ENCODE measurements at places on chromosomes 5 and 9.

DNA sequence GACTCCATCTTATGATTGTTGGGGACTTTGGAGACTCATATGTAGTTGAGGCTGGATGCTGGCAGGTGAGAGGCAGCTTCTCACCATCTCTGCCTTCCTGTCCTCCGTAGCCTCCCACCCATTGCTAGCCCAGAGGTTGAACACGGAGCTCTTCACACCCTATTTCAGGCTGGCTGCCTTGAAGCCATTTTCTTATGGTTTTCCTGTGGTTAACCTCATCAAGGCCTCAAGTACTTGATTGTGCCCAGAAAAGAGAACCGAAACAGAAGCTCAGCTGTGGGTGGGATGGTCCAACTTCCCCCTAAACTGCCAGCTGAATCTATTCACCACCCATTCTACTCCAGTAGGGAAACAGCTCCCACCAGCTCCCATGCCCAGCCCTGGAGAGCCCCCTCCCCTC, 102.9 kb downstream of the LIFR start:
- DNase-seq: no peak

DNA sequence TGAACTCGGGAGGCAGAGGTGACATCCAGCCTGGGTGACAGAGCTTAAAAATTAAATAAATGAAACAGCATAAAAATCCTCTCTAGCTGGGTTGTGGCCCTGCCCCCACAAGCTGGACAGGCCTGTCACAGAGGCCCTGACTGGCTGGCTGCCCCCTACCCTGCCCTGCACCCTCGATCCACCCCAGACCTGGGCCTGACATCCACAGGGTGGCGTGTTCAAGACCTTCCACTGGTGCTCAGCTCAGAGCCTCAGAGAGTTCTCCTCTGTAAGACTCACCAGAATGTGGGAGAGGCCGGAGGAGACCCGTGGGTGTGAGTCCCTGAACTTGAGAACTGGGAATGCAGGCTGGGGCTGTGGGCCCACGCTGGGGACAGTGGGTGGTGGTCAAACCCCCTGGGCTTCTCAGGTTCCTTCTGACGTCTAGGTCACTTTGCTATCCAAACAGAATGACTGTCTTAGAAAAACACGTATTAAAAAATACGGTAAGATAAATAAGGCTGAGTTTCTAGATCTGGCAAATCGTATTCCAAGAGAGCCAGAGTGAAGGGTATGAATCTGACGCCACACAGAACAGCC, 9.7 kb upstream of the WDR38 start:
- no peak for DNase-seq

- peak; percentile 44 for DNase-seq
Measured at GRCh38 chr5:149796030-149796429, 65.9 kb downstream of the PPARGC1B start.

DNA sequence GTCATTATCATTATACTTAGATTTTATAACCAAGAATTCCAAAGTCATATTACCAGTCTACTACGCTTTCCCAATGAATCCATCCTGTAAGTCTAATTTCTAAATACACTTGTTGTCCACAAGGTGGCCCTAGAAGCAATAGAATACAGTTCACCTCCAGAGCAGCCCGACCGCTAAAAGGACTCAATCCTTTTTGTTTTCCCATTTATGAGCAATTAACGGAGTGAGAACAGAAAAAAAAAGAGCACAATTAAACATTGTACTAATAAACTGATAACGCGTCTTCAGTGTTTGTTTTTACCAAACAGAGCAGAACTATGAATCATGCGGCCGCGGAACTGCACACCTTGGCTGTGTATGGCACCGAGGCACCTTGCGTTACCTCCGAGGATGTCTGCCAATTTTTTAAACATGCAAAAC, 160.7 kb upstream of the DAPK1 start:
- peak; percentile 34 for DNase-seq

DNA sequence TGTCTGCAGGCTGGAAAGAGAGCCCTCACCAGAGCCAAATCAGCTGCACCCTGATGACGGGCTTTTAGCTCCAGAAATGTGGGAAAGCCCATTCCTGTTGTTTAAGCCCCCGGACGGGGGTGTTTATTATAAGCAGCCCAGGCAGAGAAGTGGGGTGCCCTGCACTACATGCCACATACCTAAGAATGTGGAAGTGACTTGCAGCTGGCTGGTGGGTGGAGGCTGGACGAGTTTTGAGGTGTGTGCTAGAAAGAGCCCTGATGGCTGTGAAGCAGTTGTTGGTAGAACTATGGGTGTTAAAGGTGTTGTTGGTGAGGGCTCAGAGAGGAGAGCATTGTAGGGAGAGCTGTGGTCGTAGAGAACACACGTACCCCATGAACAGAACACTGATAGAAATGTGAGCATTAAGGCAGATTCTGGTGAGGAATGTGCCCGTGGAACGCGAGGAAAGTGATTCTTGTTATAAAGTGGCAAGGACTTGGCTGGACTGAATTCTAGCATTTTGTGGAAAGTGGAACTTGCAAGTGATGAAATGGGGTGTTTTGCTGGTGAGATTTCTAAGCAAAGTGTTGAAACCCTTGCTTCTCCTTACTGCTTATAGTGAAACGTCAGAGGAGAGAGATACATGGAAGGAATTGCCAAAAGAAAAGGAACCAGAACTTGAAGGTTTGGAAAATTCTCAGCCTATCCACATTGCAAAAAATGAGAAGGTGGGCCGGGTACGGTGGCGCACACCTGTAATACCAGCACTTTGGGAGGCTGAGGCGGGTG, 38.9 kb downstream of the AHRR start:
- no peak for DNase-seq

GRCh38 chr9:112747094-112747493, 3.5 kb upstream of the SNX30 start:
- DNase-seq: no peak

GRCh38 chr5:83097689-83098231, 20.4 kb downstream of the XRCC4 start:
- no peak for DNase-seq

GRCh38 chr9:137256856-137257255, 1.7 kb downstream of the NELFB start:
- DNase-seq: no peak

DNA sequence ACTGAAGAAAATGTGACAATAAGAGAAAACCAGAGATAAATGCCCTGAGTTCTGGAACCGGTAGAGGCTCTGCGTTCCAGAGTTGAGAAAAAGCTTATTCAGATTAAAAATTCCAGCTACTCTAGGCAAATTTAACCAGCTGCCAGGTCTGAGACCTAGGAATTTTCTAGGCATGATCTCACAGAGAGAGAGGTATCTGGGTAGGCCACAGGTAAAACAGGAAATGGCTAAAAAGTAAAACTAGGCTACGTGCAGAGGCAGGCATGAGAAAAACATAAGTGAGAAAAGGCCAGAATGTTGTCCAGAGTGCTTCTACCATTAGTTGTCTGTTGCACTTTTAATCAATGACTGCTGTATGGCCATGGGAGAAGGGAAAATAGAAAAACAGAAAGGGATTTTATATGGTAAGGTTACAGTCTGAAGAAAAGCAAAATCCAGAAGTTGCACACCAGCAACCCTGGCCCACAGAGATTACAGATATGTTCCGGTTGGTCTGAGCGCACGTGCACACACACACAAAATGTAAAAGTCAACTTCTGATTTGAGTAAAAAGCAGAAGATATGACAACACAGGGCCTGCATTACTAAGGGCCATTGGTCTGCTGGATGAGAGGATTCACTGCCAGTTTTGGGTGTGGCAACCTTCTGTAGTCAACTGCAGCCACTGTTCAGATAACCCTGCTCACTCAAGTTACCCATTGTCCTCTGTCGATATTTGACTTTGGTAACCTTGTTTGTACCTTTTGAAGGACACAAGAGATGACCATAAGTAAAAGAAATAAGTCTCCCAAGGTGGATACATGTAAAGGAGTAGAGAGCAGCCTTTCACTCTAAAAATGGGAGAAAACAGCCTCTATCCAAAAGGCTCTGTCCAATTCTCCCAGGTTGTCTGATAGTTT, 266.0 kb downstream of the DTWD2 start:
- no peak for DNase-seq

- no peak for DNase-seq
Measured at GRCh38 chr9:20962536-20963225, 68.8 kb downstream of the HACD4 start.

DNA sequence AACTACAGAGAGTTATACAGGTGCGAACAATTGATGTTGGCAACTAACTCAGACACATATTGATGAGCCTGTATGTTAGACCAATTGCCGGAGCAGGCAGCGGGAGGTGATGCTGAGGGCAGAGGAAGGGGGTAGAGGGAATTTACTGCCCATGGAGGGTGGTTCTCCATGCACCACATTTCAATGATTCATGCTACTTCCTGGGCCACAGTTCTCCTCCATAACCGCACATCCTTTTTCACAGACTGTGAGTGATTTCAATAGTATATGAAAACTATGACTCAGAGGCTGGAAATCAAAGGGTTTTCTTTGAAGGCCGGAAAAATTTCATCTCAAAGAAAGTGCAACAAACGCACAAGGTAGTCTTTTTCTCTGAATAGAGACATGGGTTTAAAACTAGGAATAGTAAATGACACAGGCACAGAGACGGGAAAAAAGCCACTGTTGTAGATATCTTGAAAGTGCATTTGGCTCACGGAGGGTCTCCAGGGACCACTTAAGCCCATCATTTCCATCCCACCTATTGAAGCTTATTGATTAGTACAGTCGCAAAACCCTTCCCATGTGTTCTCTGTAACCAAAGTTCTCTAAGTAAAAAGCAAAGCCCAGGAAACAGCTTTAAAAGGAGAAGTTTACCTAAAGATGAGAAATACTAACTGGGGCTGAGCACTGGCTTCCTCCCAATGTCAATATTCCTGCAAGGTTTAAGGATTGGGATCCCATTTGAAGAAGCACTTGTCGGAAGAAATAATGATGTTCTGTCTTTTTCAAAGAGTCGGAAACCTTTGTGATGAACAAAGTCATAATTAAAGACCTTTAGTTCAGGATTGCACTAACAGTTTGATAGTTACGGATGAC, 28.0 kb upstream of the ADAM19 start:
- peak; percentile 69 for DNase-seq

DNA sequence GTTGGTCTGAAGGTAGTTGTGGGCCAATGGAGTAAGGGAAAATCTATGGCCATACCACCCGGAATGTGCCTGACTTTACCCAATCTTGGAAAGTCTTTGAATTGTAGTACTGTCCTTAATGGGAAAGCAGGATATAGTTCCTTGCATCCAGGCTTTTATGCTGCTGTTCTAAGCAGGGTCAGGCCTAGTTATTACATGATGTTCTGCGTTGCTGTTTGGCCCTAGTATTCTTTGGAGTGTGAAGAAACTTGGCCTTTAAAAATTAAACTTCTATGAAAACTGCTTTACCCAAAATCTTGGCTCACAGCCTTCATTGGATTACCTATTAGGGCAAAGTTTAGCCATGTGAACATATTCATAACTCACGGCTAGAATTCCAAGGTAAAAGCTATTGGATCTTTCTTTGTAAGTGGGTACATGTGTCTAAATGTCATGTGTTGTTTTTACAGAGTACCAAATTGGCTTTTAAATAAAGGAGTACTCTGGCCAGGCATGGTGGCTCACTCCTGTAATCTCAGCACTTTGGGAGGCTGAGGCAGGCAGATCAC, 211.1 kb downstream of the DTWD2 start:
- no peak for DNase-seq

DNA sequence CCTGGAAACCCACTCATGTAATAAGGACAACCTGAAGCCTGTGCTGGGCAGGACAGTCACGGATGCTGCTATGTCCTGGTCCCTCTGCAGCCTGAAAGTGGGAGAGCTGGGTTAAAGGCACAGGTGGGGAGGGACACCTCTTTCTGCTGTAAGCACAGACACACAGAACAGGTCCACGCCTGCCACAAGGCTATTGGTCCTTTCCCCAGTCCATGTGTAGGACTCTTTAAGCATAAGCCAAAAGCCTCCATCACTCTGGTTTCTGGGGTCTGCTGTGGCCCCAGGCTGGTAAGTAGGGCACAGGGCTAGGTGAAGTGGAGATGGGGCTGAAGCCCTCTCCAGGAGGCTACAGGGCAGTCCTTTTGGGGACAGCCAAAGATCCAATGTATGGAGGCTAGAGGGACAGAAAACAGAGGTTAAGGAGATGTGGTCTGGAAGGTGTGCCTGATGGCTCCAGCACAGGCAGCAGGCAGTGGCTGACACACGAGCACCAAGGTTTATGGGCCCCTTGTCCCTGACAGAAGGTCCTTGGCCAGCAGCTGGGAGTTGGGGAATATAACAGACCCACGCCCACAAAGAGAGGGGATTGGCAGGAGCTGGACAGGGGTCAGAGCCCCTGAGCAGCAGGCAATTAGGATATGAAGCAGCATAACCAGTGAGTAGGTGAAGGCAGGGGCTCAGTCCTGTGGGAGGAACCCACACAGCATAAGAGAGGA, 203.6 kb upstream of the MVB12B start:
- DNase-seq: no peak

DNA sequence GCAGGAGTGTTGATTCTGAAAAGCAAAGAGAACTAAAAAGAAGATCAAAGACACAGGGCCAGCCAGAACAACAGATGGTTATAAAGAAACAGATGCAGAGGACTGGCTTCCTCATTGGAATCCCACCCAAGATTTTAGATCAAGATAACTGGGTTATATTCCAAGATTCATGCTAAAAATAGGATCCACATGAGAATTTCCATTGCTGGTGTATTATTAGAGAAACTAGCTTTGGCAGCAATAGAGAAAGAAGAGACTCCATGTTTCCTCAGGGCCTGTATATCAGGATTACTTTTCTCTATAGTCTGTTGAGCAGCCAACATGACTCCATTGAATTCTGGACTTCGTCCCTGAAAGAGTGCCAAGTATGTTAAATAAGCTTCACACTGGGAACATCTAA, 367.3 kb downstream of the TUSC1 start:
- DNase-seq: no peak

DNA sequence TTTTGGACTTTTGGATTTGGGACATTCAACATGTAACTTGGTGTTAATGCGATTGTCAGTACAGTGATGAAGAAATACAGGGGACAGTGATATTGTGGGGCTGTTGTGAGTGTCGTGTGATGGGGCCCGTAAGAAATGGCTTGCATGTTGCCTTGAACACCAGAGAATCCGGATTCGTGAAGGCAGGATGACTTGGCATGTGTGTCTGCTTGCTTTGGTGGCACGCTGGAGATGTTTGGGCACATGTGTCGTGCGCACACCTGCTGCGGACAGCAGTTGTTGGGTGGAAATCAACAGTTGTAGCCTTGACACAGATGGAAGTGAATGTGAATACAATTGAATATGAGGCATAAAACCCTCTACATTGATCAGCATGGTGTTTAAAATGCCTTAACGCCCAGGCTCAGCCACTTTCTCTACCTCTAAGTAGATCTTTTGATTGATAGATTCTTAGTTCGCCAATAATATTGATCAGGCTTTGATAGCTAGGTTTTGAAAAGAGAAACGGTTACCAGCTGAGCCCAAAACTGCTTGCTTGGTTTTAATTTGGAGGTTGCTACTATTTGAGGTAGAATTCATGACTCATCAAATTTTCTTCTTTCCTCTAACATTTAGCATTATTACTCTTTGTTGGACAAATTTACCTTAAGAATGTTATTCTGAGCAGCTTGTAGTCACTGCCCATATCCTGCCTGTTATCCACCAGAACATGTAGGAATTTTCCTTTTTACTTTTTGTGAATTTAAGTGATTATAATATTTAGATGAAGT, 94.4 kb downstream of the TRIO start:
- DNase-seq: no peak

- no peak for DNase-seq
Measured at GRCh38 chr9:35552837-35553236, 52.2 kb upstream of the TESK1 start.
